ENCODE measurements at places on chromosomes 1 and 21.

DNA sequence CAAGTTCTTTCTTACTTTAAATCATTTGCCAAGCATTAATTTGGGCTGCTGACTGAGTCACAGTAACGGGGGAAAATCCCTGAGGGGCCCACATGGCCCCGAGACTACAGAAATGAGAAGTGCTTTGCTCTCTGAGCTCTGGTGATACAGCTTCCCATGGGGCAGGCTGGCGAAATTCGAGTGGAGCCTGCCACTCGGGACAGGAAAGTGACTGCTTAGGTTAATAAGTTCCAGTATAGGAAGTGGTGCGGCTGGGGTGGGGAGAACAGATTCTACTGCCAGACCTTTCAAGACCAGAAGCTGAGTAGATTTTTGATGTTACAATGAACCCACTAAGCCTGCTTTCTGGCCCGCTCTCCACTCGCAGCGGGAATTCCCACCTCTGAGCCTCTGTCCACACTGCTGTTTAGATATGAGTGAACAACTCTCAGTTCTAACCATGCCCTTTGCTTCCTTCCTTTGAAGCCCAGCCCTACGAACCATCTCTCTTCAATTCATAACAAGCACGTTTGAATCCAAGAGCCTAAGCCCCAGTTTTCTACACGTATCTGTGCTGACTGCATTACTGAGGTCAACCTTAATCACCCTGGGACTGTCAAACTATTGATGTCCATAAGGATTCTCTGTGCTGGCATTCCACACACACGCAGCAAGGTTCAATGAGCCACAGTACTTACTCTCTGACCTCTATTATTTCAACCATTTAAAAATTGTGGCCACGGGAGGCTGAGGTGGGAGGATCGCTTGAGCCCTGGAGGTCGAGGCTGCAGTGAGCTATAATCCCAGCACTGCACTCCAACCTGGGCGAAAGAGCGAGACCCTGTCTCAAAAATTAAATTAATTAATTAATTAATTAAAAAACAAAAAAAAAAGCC is 9.6 kb downstream of the ZBTB17 start:
- DNase-seq: no peak

GRCh38 chr1:232438476-232438875 is 191.5 kb downstream of the SIPA1L2 start:
- no peak for DNase-seq

DNA sequence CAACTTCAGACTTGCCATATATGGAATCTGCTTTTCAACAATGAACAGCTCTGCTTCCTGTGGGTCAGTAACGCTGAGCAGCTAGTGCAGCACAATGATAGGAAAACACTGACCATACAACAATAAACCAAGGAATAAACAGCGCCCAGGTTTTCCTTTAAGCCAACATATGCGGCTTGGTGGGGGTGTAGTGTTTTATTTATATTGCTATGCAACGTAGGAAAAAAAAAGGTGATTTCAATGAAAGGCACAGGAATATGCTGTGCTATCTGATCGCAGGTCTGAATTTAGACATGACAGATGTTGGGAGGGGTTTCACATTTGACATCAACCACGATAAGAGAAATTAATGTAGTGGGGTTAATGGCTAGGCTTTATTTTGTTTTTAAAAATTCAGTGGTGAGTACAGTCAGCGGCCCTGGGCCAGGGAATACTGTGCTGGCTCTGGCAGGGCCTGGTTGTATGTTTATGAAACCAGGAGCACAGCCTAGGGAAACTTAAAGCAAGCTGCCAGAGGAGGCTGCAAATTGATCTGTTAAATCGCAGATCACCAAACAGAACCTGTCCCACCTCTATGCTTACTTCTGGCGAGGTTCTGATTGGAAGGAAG is 4.3 kb downstream of the TSPAN2 start:
- DNase-seq: no peak

- DNase-seq: no peak
These were observed 26.4 kb upstream of the EEIG2 start for GRCh38 chr1:108533351-108534083.

DNA sequence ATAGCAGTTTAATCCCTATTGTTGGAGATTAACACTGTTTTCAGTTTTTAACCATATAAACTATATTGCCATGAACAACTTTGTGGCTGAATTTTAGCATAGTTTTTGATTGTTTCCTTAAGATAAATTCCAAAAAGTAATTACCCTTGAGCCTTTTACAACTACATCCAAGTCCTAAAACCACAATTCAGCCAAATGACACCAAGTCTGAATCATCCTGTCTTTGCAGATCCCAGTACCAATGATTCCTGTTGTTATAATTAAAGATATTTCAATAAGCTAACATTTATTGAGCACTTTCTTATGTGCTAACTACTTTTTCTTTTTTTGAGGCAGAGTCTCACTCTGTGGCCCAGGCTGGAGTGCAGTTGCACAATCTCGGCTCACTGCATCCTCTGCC is 35.6 kb downstream of the IL23R start:
- DNase-seq: no peak

GRCh38 chr1:227767401-227768124 is 32.3 kb downstream of the SNAP47 start:
- no peak for DNase-seq

DNA sequence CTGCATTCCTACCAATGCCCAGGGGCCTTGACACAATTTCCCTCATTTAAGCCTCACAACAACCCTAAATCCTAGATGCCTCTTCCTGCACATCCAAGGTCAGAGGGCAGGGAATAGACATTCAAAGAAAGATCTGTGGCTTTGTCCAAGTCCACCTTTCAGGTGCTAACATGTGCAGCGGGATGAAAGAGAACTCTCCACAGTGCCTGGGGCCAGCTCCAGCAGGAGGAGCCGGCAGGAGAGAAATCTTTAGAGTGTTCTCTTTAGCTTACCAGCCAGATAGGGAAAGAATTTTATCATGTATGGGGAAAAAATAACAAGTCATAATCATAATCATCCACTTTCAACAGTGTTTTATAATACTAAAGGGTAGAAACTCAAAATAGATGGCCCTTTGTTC is 319.7 kb downstream of the MATN1 start:
- no peak for DNase-seq

GRCh38 chr1:40926441-40926840 is 53.1 kb upstream of the CTPS1 start:
- DNase-seq: no peak

- no peak for DNase-seq
These were observed 30.6 kb downstream of the VANGL2 start for GRCh38 chr1:160431006-160431405.

- no peak for DNase-seq
These were observed 574.0 kb downstream of the KCNT2 start for GRCh38 chr1:196034080-196034706.

- DNase-seq: no peak
These were observed 313.5 kb upstream of the PLXNA2 start for GRCh38 chr1:208557723-208558094.

DNA sequence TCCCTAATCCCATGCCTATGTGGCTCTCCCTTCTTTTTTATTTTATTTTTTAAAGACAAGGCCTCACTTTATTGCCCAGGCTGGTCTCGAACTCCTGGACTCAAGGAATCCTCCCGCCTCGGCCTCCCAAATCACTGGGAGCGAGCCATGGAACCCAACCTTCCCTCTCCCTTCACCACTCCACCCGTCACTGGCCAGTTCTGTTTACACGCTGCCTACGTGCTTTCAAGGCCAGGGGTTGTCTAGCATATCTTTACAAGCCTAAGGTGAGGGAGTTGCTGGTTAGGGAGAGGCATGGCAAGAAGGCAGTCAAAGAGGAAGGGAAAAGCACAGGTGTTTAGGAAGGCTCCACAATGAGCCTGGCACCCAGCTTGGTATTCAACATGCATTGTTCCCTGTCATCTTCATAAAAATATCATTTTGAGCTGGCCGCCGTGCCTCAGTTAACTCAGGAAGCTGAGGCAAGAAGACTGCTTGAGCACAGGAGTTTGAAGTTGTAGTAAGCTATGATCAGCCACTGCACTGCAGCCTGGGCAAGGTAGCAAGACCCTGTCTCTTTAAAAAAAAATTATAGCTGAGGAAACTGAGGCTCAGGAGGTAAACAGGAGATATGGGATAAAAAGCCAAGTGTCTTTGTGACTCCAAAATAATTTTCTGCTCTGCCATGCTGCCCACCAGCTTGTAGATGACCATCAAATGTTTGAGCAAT is 1.1 kb downstream of the RHBDL2 start:
- DNase-seq: no peak

DNA sequence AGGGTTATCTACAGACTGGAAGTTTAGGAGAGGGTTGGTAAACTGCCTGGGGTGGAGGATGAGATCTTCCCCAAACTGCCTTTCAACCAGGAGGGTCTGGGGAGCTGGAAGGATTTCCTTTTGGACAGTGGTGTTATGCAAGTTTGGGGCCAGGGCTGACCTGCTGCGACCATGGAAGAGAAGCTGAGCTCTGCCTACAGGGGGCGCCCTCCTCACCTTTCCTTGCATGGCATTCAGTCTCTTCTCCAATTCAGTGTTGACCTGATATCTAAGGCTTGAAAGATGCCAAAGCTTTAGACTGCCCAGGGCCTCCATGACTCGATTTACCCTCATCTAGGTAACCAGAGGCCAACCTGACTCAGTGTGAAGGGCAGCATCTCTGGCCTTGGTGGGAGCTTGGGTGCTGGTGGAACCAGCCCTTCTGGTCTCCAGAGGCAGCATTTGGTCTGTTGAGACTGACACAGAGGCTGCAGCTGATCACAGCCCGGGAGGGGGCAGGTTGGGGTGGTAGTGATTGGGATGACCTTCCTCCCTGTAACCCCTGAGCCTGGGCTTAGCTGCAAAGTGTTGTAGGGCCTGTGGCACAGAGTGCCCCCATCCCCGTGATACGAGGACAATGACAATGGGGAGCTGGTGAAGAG is 170.0 kb downstream of the GRIK3 start:
- no peak for DNase-seq

- no peak for DNase-seq
These were observed 114.5 kb upstream of the C1orf21 start for GRCh38 chr1:184272175-184272866.

DNA sequence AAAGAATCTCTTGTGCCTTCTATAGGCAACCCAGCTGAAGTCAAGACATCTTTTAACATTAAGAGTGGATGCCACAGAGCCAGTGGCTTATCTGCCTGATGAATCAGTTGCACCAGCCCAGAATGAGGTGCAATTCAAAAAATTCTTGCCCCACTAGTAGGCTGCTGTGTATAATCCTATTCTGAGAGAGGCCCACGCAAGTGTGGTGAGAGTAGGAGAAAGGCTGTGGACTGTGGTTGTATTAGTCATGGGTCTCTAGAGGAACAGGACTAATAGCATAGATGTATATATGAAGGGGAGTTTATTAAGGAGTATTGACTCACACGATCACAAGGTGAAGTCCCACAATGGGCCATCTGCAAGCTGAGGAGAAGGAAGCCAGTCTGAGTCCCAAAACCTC is 216.4 kb downstream of the LTN1 start:
- DNase-seq: peak; percentile 61

DNA sequence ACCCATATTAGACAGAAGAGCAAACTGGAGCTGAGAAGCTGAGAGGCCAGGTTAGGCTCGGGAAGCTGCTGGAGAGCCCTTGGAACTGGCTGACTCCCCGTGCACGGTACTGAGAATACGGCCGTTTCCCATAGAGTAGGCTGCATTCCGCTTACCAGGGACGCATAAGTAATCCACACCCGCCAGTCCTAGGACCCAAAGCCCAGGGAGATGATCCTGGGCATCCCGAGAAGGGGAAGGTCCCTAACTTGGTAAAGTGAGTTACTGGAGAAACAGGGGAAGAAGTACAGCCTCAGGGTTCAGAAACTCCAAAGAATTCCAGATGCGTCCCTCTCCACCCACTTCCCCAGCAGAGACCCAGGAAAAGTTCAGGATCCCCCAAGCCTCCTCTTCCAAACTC is 1.3 kb downstream of the LRRC38 start:
- no peak for DNase-seq

DNA sequence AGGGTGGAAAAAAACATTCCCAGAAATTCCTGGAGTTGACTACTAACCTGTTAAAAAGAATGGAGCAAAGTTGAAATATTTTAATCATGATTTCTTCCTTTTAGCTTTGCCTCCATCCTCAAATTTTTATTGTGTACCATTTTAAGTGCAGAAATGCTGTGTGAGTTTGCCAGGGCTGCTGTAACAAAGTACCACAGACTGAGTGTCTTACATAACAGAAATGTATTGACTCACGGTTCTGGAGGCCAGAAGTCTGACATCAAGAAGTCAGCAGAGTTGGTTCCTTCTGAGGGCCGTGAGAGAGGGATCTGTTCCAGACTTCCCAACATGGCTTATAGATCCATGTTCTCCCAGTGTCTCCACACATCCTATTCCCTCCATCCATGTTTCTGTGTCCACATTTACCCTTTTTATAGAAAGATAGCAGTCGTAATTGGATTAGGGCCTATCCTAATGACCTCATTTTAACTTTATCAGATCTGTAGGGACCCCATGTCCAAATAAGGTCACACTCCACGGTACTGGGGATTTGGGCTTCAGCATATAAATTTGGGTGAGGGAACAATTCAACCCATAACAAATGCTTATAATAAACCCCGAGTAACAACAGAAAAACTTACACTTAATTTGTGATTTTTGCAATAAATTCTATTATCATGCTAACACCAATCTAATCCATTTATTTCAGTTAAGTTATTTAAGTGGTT is 12.7 kb downstream of the SNX7 start:
- no peak for DNase-seq

DNA sequence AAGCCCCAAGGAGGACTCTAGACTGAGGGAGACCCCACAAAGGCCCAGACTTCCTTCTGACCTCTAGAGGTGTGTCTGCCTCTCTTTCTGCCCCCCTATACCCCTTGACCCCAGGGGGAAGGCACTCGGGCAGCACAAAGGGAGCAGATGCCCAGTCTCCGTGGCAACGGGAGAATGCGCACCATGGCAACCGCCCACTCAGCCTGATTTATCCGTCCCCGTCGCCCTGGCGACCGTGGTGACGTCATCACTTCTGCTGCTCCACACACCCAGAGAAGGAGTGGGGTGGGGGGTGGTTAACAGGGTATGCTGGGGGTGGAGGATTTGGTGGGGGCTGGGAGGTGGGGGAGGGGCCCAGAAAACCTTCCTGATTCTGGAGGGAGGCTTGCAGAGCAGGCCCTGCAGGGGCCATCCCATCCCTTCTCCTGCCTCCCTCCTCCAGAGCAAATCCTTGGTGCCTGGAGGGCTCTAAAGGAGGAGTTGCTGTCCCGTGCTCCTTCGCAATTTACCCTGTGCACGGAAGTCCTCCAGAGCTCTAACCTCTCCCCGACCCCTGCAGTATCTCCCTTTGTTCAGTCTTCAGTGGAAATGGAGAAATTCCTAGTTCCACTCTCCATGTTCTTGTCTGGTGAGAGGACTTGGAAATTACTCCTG is 6.3 kb downstream of the CELF3 start:
- no peak for DNase-seq

- DNase-seq: no peak
These were observed 41.1 kb upstream of the CCSAP start for GRCh38 chr1:229383961-229384360.

Data from fibroblast of skin of left biceps (primary cell).